ENCODE measurements at places on chromosomes 3 and 15. TPM values are rescaled to one million over a fixed set of nuclear protein-coding genes. Genes with fewer than 3 reads are reported as not detected.

EPHB1 gene
- polyA plus RNA-seq = 0.02 TPM

SPESP1 gene
- 0.61 TPM for polyA plus RNA-seq

CHRD gene
- polyA plus RNA-seq = 96.7 TPM

RPP25 gene
- polyA plus RNA-seq = 6.7 TPM

HGD gene
- polyA plus RNA-seq = 22.7 TPM

MCF2L2 gene
- 1.8 TPM for polyA plus RNA-seq

GREM1 gene
- polyA plus RNA-seq = 0.42 TPM

CDHR4 gene
- not detected for polyA plus RNA-seq

SLC22A14 gene
- 0.15 TPM for polyA plus RNA-seq

STARD5 gene
- 3.8 TPM for polyA plus RNA-seq

CD96 gene
- 0.16 TPM for polyA plus RNA-seq
